ENCODE measurements at places on chromosomes 2 and 18.

DNA sequence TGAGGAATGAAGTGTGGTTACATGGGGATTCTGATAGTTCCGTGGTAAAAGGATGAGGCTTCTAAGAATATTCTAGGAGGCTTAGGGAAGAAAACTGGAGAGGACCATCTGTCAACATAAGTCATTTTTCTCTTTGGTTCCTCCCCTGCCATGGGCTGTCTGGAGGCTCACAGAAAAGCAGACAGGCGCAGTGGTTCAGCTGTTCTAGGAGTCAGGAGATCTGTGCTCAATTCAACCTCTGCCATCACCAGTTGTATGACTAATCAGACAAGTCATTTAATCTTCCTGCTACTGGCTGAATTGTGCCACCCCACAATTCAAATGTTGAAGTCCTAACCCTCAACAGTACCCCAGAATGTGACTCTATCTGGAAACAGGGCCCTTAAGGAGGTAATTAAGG lies 36.4 kb downstream of the ADAM17 start:
- DNase-seq: no peak

DNA sequence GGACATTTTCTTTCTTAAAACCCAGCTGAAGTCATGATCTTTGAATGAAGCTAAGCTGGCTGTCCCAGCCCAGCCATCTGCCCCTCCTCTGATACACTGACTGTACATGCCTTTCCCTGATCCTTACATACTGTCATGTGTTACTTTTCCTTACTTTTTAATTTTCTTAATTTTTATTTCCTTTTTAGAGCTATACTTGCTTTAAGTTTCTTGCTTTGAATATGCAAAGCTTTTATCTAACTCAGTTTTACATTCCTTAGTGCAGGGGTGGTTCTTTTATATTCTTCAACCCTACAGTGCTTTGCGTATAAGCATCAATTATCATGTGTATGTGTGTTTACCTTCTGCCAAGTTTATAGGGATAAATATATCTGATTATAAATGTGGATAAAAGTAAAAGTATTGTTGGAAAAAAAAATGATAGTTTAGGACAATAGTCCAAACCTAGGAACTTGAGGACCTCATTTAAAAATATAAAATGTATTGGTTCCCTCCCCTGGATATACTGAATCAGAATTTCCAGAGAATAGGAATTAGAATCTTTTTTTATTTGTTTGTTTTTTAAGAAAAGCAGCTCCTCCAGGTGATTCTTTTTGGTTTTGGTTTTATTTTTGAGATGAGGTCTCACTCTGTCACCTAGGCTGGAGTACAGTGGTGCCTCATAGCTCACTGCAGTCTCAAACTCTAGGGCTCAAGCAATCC lies 17.8 kb downstream of the DDX1 start:
- no peak for DNase-seq

DNA sequence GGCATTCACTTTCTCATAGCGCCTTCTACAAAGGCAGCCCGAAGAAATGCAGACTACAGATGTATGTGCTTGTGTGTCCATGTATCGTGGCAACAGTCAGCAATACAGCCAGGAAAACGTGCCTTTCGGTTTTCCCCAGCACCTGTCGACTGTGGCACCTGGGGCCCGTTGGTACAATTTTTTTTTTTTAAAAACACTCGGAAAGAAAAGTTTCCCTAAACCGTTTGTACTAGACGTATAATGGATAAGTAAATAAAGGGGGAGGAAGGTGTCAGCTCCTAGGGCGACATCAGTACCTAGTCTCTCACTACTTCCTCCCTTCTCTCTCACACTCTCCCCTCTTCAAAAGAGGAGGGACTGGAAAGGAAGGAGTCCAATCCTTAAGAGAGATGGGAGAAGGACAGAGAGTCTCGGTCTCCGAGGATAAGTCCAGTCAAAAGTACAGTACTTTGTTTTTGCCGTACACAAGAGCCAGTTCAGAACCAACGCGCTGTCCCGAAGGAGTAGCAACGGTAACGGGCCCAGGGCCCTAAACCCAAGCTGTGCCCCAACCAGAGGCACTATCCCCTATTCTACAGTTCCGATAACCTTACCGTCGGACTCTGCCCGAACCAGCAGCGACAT lies 759 bp downstream of the PPP4R3B start:
- peak; percentile 20 for DNase-seq

GRCh38 chr2:11861044-11861443 lies 114.6 kb downstream of the LPIN1 start:
- no peak for DNase-seq

DNA sequence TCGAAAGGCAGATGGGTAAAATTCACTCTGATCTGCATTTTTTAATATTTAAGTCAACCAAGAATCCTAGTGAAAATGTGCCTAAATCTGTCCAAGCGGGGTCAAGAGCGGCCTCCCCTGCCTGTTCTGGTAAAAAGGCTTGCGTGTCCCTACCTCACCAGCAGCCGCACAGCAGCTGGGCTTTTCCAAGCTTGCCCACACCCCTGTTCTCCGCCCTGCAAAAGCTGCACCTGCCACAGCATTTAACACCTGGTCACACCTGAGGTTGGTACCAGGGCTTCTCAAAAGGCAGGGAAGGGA lies 25.8 kb upstream of the TMEM182 start:
- DNase-seq: no peak

GRCh38 chr2:173048522-173048896 lies 27.1 kb upstream of the MAP3K20 start:
- DNase-seq: no peak

- DNase-seq: no peak
Observed at GRCh38 chr18:63187791-63188460, 131.6 kb downstream of the BCL2 start.

GRCh38 chr2:12291303-12291702 lies 425.4 kb upstream of the TRIB2 start:
- DNase-seq: no peak

- DNase-seq: no peak
Observed at GRCh38 chr18:36813824-36814223, 15.0 kb downstream of the TPGS2 start.

DNA sequence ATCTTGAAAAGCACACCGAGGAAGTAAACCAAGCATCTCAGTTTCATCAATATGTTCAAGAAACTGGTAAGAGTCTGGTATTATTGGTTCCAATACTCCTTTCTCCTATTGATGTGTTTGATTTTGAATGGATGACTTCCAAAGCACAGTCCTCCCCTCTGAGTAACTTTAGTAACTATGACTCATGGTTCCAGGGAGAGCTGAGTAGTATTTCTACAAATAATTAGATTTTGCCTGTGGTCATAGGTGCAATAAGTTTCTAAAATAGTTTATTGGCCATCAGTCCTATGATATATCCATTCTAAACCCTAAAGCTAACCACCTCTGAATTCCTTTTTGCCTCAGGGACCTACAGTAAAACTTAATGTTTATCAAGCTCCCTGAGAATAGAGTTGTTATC lies 352.4 kb downstream of the XIRP2 start:
- DNase-seq: no peak

DNA sequence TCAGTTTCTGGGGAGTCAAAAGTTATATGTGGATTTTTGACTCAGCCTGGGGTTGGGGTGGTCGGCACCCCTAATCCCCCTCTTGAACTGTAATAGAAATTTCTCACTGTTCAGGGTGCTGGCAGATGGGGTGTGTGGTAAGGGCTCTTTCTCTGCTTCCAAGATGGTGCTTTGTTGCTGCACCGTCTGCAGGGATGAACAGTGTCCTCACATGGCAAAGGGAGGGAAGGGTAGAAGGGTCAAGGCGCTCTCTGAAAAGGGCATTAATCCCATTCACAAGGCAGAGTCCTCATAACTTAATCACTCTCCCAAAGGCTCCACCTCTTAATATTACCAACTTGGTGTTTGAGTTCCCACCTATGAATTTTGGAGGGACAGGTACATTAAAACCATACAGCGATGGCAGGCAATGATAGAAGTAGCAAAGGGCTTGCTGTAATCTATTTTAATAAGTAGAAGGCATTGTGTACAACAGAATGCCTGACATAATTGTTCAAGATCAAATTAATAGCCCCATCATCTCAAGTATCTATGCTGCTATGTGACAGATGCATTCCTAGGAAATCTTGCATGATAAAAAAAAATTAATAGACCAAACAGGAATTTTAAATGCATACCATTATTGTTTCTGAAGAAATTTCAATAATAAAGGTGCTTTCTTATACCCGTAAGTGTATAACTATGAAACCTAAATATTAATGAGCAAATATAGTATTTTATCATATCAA lies 28.1 kb downstream of the MMADHC start:
- no peak for DNase-seq

DNA sequence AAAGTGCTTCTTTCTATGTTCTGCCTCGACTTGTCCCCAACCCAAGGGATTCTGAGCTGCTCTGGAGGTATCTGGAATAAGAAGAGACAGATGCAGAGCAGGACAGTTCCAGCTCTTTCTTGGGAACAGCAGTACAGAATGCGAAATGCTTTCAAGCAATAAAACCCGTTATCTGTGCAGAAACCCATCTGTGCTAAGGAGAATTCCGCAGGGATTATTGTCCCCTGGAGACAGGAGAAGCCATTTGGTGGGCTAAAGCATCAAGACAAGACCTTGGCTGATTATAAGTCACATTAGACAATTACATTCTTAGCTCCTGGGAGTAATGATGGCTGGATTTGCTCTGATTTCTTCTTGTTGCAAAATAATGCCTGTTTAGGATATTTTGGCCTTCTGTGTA lies 185.4 kb upstream of the GLI2 start:
- DNase-seq: no peak

DNA sequence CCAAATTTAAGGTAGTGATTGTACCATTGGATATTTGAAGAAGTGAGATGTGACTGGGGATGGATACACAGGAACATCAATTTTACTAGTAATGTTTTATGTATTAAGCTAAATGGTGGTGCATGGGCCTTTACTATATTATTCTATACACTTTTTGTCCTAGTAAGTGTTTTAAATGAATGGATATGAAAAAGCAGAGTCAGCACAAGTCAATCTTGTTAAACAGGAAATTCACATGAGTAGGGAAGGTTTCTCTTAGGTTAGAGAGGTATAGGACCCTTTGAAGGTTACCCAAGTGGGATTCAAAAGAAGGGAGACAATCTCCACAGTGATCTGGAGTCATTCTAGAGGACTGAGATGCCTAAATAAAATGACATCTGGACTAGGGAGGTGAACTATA lies 71.8 kb upstream of the NCKAP5 start:
- DNase-seq: no peak

DNA sequence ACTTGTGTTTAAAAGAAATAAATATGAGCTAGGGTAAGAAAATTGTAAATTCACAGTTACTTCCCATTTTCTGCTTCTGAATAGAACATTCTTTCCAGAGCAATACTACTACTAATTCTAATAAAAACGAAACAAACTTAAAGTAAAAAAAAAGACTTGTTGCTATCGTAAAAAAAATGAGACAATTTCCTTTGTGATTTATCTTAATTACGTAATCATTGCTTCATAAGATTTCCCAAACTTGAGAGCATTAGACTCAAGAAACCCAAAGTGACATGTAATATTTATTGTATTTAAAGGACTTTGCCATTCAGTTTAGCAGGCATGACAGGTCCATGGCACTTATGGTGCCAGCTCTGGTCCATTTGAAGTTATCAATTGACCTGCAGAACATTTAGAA lies 153.8 kb downstream of the AQP4 start:
- DNase-seq: no peak

DNA sequence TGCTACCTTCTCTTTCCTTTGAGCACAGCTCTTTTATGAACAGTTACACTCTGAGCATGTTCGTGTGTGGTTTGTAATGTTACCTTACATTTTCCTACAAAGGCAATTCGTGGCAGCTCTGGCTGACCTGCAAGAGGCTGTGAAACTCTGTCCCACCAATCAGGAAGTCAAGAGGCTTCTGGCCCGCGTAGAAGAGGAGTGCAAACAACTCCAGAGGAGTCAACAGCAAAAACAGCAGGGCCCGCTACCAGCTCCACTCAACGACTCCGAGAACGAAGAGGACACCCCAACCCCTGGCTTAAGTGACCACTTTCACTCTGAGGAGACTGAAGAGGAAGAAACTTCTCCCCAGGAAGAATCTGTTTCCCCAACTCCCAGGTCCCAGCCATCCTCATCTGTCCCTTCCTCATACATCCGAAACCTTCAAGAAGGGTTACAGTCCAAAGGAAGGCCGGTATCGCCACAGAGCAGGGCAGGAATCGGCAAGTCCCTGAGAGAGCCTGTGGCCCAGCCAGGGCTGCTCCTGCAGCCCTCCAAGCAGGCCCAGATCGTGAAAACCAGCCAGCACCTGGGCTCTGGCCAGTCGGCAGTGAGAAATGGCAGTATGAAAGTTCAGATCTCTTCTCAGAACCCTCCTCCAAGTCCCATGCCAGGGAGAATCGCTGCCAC lies 56.9 kb downstream of the WDSUB1 start:
- no peak for DNase-seq

- no peak for DNase-seq
Observed at GRCh38 chr2:46615986-46616485, 136.7 kb downstream of the TMEM247 start.

GRCh38 chr2:32464431-32464830 lies 107.6 kb downstream of the BIRC6 start:
- no peak for DNase-seq

- DNase-seq: no peak
Observed at GRCh38 chr2:240460781-240461431, 25.4 kb downstream of the GPC1 start.

GRCh38 chr18:79471046-79471445 lies 75.3 kb downstream of the NFATC1 start:
- no peak for DNase-seq

DNA sequence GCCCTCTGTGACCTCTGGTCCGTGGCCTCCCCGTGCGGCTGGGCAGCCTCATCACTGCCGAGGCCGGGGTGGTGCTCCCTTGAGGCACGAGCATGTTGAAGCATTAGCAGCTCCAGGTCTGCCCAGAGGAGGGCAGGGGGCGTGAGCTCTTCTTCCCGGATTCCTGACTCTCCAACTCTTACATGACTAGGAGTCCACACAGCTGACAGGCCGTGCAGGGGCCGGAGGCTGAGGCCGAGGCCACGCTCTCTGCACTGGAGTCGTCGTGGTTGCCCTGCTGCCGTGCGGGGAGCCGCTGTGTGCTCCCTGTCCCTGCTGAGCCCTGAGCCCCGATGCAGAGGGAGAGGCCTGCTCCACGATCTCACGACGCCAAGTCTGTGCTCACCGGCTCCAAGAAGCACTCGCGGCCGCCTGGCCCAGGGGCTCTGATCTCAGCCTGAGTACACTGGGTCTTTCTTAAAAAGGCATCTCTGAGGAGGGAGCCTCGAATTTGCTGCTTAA lies 19.4 kb upstream of the KCNG2 start:
- no peak for DNase-seq

DNA sequence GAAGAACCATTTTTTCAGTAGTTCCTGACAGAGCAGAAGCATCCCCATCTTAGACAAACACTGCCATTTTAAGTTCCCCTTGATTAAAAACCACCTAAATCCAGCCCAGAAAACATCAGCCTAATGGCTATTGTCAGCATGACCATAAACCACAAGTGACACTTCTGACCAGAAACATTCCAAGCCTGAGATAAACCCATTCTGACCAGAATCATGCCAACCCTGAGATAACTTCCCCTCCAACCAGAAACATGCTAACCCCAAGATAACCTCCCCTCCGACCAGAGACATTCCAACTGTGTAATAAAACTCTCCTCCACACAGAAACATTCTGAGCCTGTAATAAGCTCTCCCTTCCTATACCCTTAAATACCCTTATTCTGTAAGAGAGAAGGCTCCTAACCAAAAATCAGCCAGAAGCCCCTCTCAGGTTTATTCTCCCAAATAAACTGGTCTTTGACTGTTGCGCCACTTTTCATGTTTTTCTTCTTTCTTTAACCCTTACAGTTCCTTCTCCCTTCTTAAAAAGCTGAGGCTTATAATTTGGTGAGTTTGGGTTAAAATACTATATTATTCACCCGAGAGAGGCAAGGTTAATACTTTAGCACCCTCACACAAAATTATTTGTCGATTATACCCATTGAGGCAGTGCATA lies 149.7 kb downstream of the HNMT start:
- DNase-seq: no peak

Data from GM18507 (cell line).